ENCODE measurements at places on chromosomes 7 and 10.

DNA sequence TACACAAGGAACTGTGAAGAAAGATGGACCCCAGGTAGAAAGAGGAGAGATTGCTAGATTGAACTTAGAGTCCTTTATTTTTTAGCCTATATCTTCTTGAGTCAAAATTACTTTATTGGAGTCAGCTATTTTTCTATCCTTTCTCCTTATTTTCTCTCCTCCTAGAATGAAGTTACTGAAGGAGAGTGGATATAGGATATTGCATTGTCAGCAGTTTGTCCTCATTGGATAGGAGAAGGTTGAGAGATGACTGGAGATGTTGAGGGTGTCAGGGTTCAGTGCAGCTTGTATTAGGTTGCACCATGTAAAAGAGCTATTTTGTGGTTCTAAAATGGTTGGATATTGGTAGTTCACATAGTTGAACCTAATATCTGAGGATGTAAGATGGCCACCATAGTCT lies 5.5 kb downstream of the LRMDA start:
- no peak for DNase-seq

- no peak for DNase-seq
Observed at GRCh38 chr7:47317487-47317886, 264.4 kb downstream of the TNS3 start.

- no peak for DNase-seq
Observed at GRCh38 chr7:36226151-36226550, 73.1 kb downstream of the EEPD1 start.

- DNase-seq, result peak; percentile 21
Observed at GRCh38 chr7:46932676-46933424, 649.1 kb downstream of the TNS3 start.

DNA sequence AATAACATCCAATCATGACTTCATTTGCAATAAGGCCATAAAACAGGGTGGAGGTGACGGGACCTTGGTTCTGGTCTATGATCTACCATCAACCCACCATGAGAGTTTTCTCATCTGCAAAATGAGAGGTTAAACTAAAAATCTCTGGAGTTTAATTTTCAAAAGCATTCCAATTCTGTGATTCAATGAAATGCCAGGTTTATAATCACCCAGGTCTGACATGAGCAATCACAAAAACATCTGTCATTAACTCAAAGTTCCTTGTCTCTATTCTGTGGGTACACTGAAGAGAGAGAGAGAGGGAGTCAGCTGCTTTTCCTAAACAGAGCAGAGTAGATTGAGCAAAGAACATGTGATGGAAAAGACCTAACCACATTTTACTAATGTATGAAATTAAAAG lies 75.4 kb downstream of the NUDCD3 start:
- peak; percentile 86 for DNase-seq

Measured in PC-9 (cell line).